ENCODE measurements at places on chromosomes 7 and 10. TPM values are rescaled to one million over a fixed set of nuclear protein-coding genes. Genes with fewer than 3 reads are reported as not detected.

DNA sequence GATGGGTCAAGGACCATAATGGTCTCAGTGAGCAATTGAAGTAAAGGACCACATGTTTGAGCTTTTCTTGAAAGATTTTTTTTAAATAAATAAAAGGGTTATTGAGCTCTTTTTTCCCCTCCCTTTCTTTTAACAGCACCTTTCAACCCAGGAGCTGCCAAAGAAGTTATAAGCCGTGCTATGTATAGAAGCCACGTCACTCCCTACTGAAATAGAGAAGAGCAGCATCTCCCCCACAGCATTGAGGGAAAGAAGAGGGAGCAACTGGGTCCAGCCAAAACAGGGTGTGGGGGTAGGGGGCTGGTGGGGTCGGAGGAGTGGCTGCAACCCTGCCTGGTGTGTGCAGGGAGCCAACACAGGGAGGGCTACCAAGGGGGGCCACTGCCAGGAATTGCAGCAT is 227.2 kb downstream of the PLXNA4 start:
- no peak overlapping the region for H3K4me3 ChIP-seq
- no peaks in the 10 kb centered on the region for H3K27me3 ChIP-seq
- peaks cover 15% of the 10 kb centered on the region for H3K4me1 ChIP-seq
- DNase-seq: no peak

- peaks cover 16% of the 10 kb centered on the region for H3K4me1 ChIP-seq
- H3K27me3 ChIP-seq: no peaks in the 10 kb centered on the region
- no peaks in the 10 kb centered on the region for H3K36me3 ChIP-seq
- H3K4me3 ChIP-seq: no peak overlapping the region
These were observed 21.6 kb downstream of the TES start for GRCh38 chr7:116231949-116232348.

DNA sequence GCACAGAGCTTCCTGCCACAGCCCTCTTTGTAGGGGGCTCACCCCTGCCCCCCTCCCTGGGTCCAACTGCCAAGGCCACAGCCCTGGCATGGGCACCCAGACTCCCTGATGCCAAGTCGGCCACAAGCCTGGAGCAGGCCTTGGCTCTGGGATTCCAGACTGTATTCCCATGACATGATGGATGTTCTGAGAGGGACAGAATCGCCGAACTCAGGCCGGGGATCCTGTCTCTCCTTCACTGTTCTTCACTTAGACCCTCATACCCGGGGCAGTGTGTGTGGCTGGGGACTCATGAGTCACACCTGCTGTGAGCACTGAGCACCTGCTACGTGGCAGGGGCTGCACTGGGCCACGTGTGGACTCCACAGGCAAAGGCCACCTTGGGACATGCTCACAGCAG is 7.9 kb downstream of the CALML5 start:
- peaks cover 11% of the 10 kb centered on the region for H3K27me3 ChIP-seq
- H3K4me3 ChIP-seq: no peak overlapping the region
- H3K4me1 ChIP-seq: peaks cover 32% of the 10 kb centered on the region

WASHC2A gene
- total RNA-seq: 40.4 TPM

DNA sequence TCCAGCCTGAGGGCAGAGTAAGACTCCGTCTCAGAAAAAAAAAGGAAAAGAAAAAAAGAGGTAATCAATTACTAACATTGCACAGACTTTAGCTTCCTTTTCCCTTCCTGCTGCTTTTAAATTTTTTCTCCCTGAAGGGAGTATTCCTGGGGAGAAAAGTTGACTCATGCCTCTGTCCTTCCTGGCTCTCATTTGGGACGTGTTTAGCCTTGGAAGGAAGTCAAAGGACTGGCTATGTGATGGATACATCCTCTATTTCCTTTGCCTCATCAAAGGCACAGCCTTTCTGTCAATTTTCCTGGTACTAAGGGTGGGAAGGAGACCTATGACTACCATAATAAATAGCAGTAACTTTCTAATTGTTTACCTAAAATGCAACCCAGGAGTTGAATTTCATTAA is 77.6 kb downstream of the ITGA8 start:
- no peak for DNase-seq
- H3K4me1 ChIP-seq: peaks cover 8% of the 10 kb centered on the region
- H3K36me3 ChIP-seq: no peaks in the 10 kb centered on the region
- H3K4me3 ChIP-seq: no peak overlapping the region

DNA sequence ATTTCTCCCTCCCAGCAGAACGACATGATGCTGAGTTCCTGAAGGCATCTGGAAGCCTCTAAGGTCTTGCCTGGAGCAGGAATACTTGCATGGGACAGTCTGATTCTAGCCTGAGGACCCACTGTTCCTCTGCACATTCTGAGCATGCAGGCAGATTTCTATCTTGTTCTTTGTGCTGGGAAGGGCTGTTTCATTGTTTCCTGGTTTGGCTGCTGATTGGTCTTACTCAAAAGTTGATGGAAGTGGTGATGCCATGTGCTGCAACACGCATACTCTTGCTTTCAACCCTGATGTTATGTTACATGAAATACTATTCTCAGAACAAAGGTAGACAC is 307.0 kb downstream of the GATA3 start:
- H3K27ac ChIP-seq: no peak overlapping the region
- DNase-seq: no peak
- no peak overlapping the region for H3K4me3 ChIP-seq
- peaks cover 36% of the 10 kb centered on the region for H3K27me3 ChIP-seq
- H3K4me1 ChIP-seq: peaks cover 4% of the 10 kb centered on the region

GRID1 gene
- total RNA-seq: 0.42 TPM

DNA sequence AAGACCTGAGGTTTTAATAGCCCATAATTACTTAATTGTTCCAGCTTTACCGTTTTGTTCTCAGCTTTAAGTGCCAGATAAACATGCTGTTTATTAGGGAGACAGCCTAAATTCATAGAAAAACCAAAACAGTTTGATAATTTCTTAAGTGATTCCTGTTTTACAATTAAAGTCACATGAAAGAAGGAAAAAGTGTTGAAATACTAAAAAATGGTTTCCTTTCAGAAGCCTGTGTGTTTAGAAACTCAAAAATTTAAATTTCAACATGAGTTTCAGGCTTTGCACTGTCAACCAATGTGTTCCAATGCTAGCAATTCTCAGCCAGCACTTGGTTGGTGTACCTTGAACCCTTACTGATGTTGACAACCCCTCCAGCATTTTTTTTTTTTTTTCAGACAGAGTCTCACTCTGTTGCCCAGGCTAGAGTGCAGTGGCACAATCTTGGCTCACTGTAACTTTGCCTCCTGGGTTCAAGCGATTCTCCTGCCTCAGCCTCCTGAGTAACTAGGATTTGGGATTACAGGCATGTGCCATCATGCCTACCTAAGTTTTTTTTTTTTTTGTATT is 135.3 kb downstream of the ICA1 start:
- H3K27ac ChIP-seq: no peak overlapping the region
- no peaks in the 10 kb centered on the region for H3K27me3 ChIP-seq
- H3K4me3 ChIP-seq: no peak overlapping the region
- peaks cover 16% of the 10 kb centered on the region for H3K36me3 ChIP-seq
- no peaks in the 10 kb centered on the region for H3K4me1 ChIP-seq
- DNase-seq: no peak

MXI1 gene
- total RNA-seq: 27.6 TPM

GRCh38 chr10:3435671-3436070 is 263.1 kb upstream of the PITRM1 start:
- no peak for DNase-seq
- H3K4me1 ChIP-seq: no peaks in the 10 kb centered on the region
- H3K27me3 ChIP-seq: no peaks in the 10 kb centered on the region
- H3K4me3 ChIP-seq: no peak overlapping the region
- no peaks in the 10 kb centered on the region for H3K36me3 ChIP-seq
- no peak overlapping the region for H3K27ac ChIP-seq

ATRNL1 gene
- 25.9 TPM for total RNA-seq
